Suprapubic skin (tissue), 4 donors: ENCODE measurements at places on chromosomes 5 and 9. TPM values are rescaled to one million over a fixed set of nuclear protein-coding genes. Genes with fewer than 3 reads are reported as not detected.

DNA sequence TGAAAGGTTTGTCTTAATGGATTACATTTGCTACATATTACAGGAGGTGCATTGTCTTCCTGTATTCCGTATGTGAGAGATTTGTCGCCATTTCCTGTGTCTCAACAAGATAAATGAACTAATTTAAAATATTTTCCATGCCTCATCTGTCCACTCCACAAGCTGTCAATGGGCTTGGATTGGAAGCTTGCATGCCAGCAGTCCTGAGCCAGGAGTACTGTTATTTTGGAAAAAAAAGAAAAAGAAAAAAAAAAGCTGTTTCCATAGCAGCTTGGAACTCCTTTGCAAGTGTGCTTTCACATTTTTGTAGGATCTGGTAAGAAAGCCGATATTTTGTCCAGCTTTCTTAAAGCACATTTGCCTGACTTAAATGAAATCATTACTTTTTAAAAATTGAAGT is 330.8 kb downstream of the KDM4C start:
- H3K4me1 ChIP-seq: no peaks in the 10 kb centered on the region
- no peak overlapping the region for H3K4me3 ChIP-seq
- DNase-seq: no peak
- peaks cover 3% of the 10 kb centered on the region for H3K36me3 ChIP-seq

DNA sequence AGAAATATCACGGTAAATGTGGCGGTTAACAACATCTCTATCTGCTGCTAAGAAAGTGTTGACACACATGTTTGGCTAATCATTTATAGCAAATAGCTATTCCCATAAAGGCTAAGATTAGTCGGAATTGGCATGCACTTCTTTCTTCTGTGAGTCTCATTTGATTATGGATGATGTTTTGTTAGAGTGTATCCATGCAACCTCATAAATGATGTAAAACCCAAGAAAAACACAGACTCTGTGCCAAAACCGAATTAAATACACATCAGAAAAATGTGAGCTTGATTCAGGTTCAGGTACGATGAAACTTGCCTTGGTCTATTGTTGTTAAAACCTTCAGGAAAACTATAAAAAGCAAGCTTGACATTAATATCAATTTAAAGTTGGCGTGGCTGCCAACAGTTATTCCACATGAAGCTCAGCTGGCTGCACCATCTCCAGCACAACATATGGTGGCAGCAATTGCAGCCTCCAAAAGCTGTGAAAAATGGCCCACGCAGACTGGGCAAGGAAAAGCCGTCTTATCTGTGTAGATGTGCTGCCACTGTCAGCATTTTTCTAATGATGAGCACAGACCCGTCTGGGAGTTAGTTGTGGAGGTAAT is 41.1 kb upstream of the ICE1 start:
- DNase-seq: no peak
- H3K36me3 ChIP-seq: no peaks in the 10 kb centered on the region
- no peak overlapping the region for H3K4me3 ChIP-seq
- no peak overlapping the region for H3K27ac ChIP-seq
- peaks cover 4% of the 10 kb centered on the region for H3K4me1 ChIP-seq

The NAA35 gene
- total RNA-seq: 29.2 TPM

The GRM6 gene
- not detected for total RNA-seq

The CARTPT gene
- total RNA-seq: not detected
